ENCODE measurements at places on chromosomes 7 and 10.

DNA sequence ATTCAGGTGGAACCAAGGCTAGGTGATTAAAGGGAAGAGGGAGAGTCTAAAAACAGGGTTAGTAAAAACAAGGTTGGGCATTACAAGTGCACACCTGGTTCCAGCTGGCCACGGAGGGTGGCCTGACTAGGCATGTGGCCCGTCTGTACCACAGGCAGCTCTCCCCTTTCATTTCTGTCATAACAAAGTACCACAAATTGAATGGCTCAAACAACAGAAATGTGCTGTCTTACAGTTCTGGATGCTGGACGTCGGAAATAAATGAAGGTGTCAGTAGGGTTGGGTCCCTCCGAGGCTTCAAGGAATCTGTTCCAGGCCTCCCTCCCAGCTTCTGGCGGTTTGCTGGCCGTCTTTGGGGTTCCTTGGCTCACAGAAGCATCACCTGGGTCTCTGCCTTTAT lies 13.4 kb upstream of the WDR86 start:
- DNase-seq = no peak

GRCh38 chr10:58741673-58742072 lies 229.0 kb downstream of the BICC1 start:
- DNase-seq = no peak

DNA sequence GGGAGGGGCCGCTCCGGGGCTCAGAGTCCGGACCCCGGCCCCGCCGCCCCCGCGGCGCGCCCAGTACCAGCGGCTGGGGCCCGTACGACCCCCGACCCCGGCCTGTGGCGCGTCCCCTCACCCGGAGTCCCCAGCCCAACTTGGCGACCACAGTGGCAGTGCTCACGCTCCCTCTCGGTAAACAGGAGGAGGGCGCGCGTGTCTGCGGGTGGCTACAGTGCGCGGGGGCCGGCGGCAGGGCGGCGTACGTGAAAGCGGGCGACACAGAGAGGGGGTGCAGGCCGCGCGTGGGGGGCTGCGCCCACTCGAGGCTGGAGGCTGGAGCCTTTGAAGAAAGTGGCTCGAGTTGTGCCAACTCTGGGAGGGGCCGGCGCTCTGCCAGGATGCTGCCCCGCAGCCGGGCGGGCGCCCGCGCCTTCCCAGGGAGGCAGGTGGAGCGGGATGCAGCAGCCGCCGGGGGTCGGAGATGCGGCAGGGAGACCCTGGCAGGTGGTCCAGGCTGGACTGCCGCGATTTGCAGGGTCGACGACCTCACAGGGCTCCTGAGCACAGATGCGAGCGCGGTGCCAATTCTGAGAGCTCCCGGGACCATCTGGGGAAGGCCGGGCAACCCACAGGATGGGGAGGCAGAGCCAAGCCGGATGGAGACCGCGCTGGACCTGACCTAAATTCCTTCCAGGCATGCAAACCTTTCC lies 655 bp downstream of the PTPRE start:
- DNase-seq = no peak

DNA sequence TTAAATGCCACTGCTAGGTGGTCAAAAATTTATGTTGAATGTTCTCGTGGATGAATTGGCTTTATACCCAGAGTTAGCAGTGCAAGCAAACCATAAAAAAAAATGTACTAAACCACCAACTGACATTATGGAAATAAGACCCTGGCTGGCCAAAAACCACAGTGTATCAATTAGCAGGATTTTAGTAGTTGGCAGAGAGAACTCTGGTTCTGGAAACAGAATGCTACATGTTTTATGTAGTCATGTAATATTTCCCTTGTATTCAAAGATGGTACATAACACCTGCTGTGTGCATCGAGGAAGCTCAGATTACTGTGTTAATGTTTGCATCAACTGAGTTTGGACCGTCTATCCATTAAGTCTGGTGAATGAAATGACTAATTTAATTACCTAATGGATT lies 618.5 kb downstream of the CCSER2 start:
- peak; percentile 47 for DNase-seq

- no peak for DNase-seq
Observed at GRCh38 chr7:64959072-64959747, 31.6 kb downstream of the ZNF117 start.

DNA sequence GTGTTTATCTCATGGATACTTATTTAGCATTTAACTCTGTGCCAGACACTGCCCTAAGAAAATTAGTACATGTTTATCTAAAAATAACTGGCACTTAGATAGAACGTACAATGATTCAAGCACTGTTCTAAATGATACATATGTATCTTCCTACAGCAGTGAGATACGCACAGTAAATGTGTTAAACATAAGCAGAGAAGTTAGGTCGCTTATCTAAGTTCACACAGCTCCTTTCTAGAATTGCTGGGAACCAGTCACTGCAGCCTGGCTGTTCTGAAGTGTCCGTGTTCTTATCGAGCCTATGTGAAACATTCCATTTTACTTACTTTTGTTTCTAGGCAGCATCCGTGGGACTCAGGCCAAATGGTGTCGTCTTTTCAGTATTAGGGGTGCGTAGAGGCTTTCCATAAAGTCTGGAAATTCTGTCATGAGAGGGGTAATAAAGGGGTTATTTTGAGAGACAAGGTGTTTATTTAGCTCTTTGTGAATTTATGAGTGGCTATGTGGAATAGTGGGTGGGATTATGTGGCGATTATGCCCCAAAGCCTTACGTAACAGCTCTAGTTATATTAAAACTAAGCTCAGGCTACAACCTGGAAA lies 186.9 kb downstream of the SND1 start:
- DNase-seq = no peak

DNA sequence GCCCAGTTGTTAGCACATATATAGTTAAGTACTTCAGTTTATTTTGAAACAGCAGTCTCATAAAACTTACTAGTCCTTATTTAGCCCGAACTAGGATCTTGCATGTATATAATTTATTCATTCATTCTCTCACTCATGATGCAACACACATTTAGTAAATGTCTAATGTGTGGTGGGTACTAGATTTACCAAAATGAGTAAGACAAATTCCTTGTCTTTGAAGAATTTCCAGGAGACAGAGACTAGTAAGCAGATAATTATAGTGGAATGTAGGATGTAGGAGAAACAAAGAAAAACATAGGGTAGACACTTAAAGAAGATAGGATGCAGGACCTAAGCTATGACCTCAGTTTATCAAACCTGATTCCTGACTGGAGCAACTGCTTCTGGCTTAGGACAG lies 120.2 kb upstream of the AMPH start:
- no peak for DNase-seq

DNA sequence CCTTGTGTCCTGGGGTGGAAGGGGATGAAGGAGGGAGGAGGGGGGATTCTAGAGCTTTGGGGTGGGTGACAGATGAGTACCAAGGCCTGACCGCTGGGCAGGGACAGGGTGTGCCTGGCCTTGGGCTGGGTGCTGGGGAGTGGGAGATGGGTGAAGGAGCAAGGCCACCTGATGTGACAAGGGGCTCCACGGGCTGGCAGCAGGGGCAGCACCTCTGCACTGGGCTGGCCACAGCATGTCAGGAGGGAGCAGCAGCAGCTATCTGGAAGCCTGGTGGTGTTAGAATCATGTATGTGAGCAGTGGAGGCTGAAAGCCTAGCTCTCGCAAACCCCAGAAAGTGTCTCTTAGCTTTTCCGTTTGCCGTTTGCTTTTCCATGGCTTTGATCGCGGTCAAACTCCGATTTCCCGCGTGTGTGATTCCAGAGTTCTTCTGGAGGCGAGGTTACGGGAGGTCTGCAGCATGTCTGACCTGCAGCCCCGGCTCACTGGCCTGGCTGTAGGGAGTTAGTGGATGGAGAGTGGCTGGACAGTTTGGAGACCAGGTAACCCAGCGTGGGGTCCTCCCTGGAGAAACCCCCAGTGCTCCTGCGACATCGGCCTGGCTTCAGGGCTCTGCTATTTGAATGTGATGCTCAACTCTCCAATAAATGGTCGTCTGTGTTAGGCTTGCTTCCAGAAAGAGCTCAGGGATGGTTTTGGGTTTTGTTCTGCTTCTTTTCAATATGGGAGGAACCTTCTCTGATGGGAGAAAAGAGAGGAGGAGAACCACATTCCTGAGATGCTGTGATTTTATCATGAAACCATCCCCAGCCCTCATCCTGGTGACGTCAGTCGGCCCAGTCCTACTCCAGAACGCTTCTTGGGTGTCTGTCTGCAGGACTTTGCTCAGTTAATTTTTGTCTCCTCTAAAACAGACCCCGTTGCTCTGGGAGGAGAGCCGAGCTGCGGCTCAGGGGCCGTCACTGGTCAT lies 105.5 kb downstream of the CUX1 start:
- DNase-seq = no peak

- DNase-seq = no peak
Observed at GRCh38 chr7:2841907-2842306, 2.2 kb downstream of the GNA12 start.

GRCh38 chr10:26946102-26946811 lies 85.5 kb upstream of the ABI1 start:
- DNase-seq = no peak

GRCh38 chr7:82362129-82362706 lies 81.4 kb downstream of the CACNA2D1 start:
- no peak for DNase-seq

DNA sequence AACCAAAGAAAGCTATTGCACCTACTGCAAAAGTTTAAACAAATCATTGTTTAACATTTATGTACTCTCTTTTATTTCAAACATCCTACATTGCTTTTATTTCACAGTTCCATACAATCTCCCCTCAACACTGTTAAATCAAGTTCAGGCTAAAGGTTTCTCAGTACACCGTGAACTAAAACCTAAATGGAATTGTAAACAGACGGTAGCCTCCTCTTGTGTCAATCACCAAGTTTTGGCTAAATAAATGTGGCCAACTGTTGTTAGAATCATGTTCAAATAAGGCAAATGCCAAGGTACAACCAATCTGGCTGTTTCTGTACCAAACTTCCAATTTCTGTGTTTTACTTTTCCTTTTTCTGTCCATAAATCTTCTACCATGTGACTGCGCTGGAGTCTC lies 723.7 kb upstream of the LRRTM3 start:
- no peak for DNase-seq
